ENCODE measurements at places on chromosomes 11 and 22.

DNA sequence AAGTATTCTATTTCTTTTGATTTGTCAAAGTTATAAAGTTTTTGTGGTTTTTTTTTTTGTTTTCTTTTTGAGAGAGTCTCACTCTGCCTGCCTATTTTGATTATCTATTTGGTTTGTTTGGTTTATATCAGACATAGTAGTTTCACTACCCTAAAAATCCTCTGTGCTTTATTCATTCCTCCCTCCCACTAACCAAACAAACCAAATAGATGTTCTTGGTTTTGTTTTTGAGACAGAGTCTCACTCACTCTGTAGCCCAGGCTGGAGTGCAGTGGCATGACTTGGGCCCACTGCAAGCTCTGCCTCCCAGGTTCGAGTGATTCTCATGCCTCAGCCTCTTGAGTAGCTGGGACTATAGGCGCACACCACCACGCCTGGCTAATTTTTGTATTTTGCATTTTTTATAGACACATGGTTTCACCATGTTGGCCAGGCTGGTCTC, 67.9 kb downstream of the ENTHD1 start:
- DNase-seq = no peak

- no peak for DNase-seq
Measured at GRCh38 chr11:65163684-65164083, 6.3 kb upstream of the SPDYC start.

DNA sequence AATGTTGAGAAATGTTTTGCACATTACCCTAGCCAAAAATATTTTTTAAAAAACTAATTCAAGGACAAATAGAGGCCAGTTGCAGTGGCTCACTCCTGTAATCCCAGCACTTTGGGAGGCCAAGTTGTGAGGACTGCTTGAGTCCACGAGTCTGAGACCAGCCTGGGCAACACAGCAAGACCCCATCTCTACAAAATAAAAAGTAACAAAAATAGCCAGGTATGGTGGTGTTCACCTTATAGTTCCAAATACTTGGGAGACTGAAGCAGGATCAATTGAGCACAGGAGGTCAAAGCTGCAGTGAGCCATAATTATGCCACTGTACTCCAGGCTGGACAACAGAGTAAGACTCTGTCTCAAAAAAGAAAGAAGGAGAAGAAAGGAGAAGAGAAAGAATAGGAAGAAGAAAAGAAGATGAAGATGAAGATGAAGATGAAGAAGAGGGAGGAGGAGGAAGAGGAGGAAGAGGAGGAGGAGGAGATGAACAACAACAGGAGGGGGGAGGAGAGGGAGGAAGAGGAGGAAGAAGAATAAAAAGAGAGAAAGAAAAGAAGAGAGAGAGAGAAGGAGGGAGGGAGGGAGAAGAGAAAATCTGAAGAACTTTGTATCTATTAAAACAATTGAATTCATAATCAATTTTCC, 136.5 kb downstream of the TTC28 start:
- DNase-seq = no peak

DNA sequence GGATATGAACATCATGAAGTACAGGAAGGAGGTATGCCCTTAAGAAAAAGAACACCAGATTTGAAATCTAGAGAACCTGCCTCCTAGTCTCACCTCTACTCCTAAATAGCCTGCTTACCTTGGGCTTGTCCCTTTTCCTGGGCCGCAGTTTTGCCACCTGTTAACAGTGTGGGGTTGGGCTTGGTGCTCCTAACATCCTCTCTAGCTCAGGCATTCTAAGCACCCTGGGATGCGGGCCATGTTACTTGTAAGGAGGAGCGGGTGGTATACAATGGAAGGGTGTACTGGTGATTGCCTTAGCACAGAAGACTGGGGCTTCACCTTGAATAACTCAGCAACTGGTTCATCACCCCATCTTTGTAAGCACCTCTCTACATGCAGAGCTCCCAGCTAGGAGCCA, 48.7 kb downstream of the TIMP3 start:
- no peak for DNase-seq

GRCh38 chr22:30272781-30273601, 6.3 kb upstream of the OSM start:
- no peak for DNase-seq

DNA sequence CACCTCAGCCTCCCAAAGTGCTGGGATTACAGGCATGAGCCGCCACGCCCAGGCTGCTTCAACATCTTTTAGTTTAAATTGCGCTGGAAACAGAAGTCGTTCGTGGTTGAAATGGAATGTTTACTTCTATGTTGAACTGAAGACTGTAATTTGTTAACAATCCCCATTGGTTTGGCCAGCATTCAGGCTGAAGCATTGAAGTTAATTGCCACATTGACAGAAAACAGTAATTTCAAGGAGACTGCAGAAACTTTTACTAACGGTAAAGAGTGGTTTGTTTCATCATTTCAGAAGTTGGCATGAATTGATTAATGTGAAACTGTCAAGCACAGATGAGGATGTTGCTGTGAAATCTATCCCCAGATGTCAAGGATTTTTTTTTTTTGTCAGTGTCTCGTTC, 14.2 kb downstream of the AP5B1 start:
- DNase-seq = no peak

GRCh38 chr22:41512421-41513194, 31.7 kb downstream of the POLR3H start:
- DNase-seq = no peak

DNA sequence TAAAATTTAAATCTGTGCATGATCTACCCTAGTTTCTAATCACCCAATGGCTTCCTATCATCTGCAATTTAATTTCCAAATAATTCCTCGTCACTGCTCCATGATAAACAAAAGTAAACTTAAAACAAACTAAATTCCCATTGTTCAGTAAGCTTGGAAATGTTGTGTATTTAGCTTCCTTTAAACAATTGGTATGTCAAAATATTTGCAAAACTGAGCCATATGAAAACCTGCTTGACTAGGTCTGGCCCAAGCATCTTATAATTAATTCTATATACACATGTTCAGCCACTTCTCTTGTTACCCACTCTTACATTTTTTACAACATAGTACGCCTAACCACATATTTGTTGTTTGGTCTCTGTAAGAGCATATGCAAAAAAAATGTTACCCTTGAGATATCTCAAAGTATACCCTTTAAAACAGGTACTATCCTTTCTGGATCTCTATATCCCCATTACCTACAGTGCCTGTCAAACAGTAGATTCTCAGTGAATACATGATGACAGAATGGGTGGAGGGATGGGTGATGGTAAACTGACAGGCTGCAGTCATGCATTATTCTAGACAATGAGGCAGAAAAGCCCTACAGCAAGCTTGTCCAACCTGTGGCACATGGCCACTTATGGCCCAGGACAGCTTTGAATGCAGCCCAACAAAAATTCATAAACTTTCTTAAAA, 1277.9 kb upstream of the TENM4 start:
- DNase-seq = no peak

- DNase-seq = no peak
Measured at GRCh38 chr11:45366619-45367190, 80.6 kb upstream of the SYT13 start.

DNA sequence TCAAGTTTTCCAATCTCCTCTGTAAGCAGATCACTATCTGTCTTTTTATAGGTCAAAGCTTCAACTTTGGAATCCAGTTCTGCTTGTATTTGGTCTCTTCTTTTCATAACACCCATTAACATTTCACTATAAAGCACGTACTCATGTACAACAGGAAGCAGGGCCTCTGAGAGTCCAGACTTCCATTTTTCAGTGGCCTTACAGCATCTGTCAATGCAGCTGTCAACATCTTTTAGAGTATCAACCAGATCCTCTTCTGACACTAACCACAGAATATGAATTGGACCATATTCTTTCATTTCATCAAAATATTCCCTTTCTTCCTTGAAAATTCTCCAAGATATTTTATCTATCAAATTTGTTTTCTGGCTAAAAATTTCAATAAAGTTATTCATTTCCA, 24.7 kb upstream of the SLN start:
- no peak for DNase-seq

DNA sequence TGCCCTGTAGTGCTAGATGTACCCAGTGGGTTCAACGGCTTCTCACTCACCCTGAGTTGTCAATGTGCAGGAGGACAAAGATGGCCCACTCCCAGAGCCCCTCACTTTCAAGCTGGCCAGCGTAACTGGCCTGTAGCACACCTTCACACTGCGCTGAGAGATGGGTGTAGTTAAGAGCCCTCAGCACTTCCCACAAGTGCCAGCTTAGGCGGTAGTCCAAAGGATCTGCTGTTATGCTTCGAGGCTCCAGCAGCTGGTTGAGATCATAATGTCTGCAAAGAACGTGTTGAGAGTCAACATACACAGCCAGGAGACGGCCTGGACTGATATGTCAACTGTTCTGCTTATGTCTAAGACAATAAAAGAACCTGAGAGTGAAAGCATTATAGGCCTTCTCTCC, 14.7 kb upstream of the CHRNA10 start:
- no peak for DNase-seq

- DNase-seq = no peak
Measured at GRCh38 chr22:50119768-50120251, 30.0 kb downstream of the MOV10L1 start.

DNA sequence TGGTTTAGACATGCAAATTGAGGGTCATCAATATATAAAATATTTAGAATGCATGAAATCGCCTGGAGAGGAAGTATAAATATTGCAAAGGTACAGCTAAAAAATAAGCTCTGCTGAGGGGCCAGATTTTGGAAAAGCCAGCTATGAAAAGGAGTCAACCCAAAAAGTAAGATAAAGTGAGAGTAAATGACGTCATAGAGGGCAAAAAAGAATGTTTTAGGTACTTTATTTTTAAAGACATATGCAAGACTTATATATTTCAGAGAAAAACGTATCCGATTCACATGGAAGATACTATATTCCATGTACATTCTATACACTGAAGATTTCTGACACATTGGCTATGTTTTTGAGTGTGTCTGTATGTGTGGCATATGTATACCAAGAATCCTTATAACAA, 13.6 kb downstream of the GRM5 start:
- no peak for DNase-seq

- DNase-seq = no peak
Measured at GRCh38 chr11:45021692-45022141, 71.0 kb upstream of the TP53I11 start.

DNA sequence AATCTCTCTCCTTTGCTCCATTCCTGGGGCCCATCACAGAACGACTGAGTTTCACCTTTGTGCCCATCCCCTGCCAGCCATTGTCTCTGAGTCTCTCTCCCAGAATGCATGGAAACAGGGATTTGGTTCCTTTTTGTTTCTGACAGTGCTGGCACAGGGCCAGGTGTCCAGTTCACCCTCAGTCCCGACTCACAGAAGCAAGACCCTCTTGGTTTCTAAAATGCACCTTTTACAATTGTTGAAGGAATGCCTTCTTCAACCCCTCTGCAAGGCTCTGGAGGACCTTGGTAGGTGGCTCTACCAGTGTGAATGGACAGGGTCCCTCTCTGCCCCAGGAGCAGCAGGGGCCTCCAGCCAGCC, 5.1 kb upstream of the MYEOV start:
- no peak for DNase-seq

DNA sequence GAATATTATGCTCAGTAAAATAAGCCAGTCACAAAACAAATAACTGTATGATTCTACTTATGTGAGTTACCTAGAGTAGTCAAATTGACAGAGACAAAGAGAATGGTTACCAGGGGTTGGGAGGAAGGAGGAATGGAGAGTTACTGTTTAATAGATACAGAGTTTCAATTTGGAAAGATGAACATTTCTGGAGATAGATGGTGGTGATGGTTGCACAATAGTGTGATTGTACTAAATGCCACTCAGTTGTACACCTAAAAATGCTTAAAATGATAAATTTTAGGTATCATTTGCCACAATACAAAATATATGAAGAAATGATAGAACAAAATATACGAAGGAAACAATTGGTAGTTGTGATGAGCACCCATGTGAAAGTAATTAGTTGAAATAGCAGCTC, 43.4 kb downstream of the PDHX start:
- no peak for DNase-seq

GRCh38 chr11:109132539-109132938, 289.5 kb upstream of the C11orf87 start:
- no peak for DNase-seq

- no peak for DNase-seq
Measured at GRCh38 chr11:73189315-73189714, 28.8 kb upstream of the P2RY2 start.

DNA sequence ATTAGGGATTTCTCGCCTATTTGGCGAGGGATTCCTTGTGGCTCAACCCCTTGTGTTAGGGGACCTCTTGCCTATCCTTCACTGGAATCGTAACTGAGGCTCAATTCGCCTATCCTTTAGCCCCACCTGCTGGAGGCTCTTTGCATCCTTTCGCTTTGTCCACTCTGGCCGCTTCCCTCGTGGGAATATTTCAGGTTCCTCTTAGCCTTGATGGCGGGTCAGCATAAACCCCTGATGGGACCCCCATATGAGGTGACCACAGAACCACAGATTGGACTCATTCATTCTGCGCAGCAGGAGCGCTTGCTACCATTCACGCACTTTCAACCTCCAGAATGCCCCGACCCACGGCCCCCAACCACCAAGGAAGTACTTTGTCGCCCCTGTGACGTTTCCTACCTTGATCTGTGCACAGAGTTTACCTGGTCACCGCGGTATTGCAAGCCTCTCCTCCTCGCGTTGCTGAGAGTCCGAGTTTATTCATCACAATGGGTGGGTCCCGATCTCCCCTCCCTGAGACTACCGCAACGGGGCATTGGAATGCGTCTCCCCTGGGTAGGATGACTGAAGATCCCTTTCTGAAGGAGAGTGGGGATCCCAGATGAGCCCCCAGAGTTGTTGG, at the start of gene OR52N2:
OR52N2 (plus strand) TSS at position 425 of the 622 bp plus-strand sequence. CDS start 11,412 bp downstream, outside the sequence.
- peak; percentile 74 for DNase-seq

DNA sequence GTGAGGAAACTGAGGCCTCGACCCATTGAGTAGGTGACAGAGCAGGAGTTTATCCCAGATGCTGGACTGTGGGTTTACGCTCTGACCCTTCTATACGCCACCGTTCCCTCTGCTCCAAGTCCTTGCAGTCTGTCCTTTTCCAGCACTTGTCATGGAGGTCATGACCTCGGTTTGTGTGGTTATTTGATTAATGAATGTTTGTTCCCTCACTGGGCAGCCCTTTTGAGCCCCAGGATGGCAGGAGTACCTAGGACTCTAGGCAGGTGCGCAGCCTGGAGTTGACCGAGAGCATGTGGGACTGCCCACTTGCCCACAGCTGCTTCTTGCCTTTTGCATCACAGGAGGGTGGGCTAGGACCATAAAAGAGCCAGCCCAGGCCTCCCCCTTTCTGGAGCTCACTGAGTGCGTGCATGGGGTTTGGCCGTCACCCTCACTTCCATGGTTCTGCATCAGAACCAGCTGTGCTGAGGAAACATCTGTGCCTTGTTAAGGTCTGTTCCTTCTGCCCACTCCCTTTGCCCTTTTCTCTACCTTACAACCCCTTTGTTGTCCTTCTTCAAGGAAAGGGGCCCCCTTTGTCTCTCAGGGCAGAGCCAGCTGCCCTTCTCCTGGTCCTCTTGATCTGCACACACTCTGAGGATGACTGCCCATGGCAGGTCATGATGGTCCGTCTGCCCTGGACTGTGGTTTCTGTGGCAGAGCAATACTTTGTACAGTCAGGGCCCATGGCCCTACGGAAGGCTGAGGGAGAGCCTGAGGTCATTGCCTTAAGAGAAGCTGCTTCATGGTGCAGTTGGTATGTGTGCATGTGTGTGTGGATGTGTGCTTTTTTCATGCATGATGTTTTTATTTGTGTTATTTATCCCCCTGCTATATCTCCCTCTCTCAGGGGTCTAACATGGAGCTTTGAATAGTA, 38.2 kb downstream of the BMAL1 start:
- DNase-seq = no peak
